ENCODE measurements at places on chromosomes 7 and 10. TPM values are rescaled to one million over a fixed set of nuclear protein-coding genes. Genes with fewer than 3 reads are reported as not detected.

UNCX gene
- total RNA-seq: not detected

CEP55 gene
- 6.4 TPM for total RNA-seq

TRIL gene
- total RNA-seq: 31.8 TPM

FKBP9 gene
- 149 TPM for total RNA-seq

UBE2D4 gene
- 5.3 TPM for total RNA-seq

ANKRD61 gene
- under 0.01 TPM for total RNA-seq
